ENCODE measurements at places on chromosomes 5 and 9.
A peak's percentile ranks its signal among the peaks of the same experiment; 100 is the strongest.

DNA sequence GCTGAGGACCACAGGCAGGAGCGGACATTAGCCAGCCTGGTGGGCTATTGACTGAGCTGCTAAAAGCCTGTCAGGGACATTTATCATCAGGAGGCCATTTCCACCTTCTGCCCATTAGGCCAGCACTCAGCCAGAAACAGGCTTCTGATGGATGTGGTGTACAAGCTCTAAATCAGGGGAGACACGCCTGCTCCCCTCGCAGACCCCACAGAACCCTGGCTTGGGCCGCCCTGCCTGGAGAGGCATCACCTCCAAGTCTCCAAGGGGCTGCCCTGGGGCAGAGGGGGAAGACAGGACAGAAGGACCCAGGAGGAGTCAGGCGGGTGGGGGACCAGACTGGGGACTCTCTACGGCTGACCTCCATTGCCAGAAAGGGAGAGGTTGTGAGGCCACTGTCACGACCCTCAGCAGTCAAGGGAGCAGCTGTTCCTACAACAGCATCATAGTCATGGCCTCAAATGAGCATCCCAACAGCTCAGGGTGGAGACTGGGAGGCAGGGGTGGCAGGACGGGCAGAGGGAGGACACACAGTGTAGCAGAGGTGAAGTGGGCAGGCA is 24.0 kb upstream of the TRIM14 start:
- DNase-seq, result no peak
- H3K4me3 ChIP-seq, result no peak overlapping the region
- peaks cover 4% of the 10 kb centered on the region for H3K36me3 ChIP-seq
- H3K27me3 ChIP-seq, result no peaks in the 10 kb centered on the region
- no peak overlapping the region for H3K27ac ChIP-seq

DNA sequence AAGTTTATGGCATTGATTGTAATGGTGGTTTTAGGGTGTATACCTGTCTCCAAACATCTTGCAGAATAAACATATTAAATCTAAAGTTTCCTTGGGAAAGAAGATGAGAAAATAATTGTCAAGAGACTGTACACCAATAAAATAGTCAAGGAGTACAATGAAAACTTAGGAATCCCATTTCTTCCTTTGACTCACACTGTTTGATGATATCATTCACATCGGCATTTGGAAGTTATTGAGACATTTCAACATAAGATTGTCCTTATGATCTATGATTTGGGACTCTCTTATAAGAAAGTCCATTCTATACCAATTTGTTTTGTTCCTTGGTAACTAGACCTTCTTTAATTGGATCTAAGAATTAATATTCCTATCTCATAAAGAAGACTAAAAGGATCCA is 482.7 kb downstream of the RAB3C start:
- DNase-seq, result no peak
- no peak overlapping the region for H3K4me3 ChIP-seq

GRCh38 chr5:135975122-135975521 is 20.3 kb upstream of the LECT2 start:
- no peak overlapping the region for H3K27ac ChIP-seq
- no peak for DNase-seq

DNA sequence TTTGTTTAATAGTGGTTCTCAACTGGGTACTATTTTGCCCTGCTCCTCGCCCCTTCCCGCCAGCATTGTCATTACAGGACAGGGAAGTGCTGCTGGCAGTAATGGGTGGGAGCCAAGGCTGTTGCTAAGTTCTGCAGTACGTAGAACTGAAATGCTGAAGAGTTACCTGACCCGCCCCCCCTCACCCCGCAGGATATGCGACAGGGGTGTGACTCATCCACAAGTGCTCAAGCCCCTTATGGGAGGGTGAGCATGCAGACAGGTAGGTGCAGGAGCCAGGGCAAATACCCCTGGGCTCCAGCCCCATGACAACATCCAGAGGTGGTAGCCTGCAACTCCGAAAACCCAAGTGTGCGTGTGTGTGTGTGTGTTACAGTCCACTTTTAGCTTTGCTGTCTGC is 35.7 kb downstream of the LRRC70 start:
- peak overlapping the region; percentile 25 for H3K4me3 ChIP-seq
- H3K36me3 ChIP-seq, result peaks cover 38% of the 10 kb centered on the region
- no peak for DNase-seq
- H3K27ac ChIP-seq, result no peak overlapping the region

GRCh38 chr5:38528162-38528703 is 28.2 kb downstream of the LIFR start:
- DNase-seq, result no peak
- H3K27ac ChIP-seq, result no peak overlapping the region
- peaks cover 3% of the 10 kb centered on the region for H3K27me3 ChIP-seq
- H3K4me3 ChIP-seq, result no peak overlapping the region
- peaks cover 15% of the 10 kb centered on the region for H3K4me1 ChIP-seq
- peaks cover 27% of the 10 kb centered on the region for H3K36me3 ChIP-seq

- H3K27me3 ChIP-seq, result no peaks in the 10 kb centered on the region
- peaks cover 19% of the 10 kb centered on the region for H3K4me1 ChIP-seq
- H3K4me3 ChIP-seq, result no peak overlapping the region
- peaks cover 12% of the 10 kb centered on the region for H3K36me3 ChIP-seq
- peak overlapping the region; percentile 81 for H3K27ac ChIP-seq
These were observed 17.8 kb downstream of the CTNNA1 start for GRCh38 chr5:138770977-138771376.

- H3K27ac ChIP-seq, result peak overlapping the region; percentile 81
- peaks cover 26% of the 10 kb centered on the region for H3K4me1 ChIP-seq
- DNase-seq, result no peak
- peaks cover 31% of the 10 kb centered on the region for H3K36me3 ChIP-seq
- H3K27me3 ChIP-seq, result peaks cover 3% of the 10 kb centered on the region
- no peak overlapping the region for H3K4me3 ChIP-seq
These were observed 107.4 kb downstream of the ZNF462 start for GRCh38 chr9:106970219-106970975.

- no peak overlapping the region for H3K4me3 ChIP-seq
- H3K36me3 ChIP-seq, result no peaks in the 10 kb centered on the region
- no peak overlapping the region for H3K27ac ChIP-seq
These were observed 333.3 kb upstream of the GRIA1 start for GRCh38 chr5:153157156-153157555.

DNA sequence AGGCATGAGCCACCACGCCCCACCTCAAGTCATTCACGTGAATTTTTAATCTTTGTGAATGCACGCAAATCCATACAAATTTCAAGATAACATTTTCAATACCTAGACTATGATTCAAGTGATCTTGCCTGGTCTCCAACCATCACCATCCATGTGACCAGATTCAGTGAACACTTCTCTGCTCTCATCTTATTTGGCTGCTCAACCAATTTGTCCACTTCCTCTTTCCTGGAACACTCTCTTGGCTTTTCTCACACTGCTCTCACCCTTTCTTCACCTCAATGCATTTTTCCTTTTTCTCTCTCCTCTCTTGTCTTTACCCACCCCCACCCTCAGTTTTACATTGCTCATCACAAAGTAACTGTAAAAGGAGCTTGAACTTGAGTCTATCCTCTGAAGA is 354.7 kb upstream of the KIF2A start:
- no peaks in the 10 kb centered on the region for H3K36me3 ChIP-seq
- H3K27me3 ChIP-seq, result peaks cover 2% of the 10 kb centered on the region
- no peaks in the 10 kb centered on the region for H3K4me1 ChIP-seq

DNA sequence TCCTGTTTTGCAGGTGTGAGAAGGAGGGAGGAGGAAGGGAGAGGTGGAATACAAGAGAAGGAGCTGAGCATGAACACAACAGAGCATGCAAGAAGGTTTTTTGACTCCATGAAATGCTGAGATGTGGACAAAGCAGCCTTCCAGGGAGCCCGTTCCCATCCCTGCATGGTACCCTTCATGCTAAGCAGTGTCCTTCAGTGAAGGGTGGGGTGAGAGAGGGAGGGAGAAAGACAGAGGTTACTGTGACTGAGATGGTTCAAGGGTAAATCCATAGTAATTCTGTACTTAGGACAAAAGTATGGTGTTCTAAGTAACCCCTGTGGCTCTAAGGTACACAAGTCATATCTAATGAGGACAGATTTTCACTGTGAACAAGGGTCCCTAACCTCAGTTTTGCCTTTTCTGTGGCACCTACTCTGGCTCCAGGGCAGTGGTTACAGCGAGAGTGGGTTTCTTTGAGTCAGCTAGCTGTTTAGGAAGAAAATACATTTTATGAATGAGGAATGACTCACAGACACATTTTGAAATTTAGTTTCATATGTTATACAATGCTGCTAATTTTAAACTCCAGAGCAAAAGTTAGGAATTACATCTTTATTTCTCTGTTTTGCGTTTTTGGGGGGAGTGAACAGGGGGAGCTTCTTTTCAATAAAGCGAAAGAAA is 184.9 kb upstream of the SLC12A2 start:
- no peaks in the 10 kb centered on the region for H3K27me3 ChIP-seq
- H3K27ac ChIP-seq, result no peak overlapping the region
- H3K4me1 ChIP-seq, result no peaks in the 10 kb centered on the region
- no peak overlapping the region for H3K4me3 ChIP-seq
- no peak for DNase-seq
- no peaks in the 10 kb centered on the region for H3K36me3 ChIP-seq

DNA sequence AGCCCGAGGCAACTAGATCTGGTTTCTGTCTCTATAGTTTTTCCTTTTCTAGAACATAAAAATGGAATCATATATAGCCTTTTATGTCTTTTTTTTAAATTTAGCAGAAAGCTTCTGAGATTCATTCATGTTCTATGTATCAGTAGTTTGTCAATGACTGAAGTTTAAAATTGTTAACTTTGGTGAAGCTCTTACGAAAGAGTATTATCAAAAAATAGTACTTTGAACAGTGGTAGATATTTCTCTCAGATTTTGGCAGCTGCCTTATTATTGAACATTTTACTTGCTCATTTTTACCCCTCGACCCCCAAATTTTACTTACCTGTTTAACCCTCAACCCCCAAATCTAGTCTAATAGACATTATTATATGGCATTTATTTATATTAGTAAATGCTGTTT is 10.2 kb downstream of the NIPBL start:
- H3K4me3 ChIP-seq, result no peak overlapping the region
- H3K4me1 ChIP-seq, result peaks cover 7% of the 10 kb centered on the region
- H3K36me3 ChIP-seq, result peaks cover 10% of the 10 kb centered on the region
- H3K27me3 ChIP-seq, result peaks cover 3% of the 10 kb centered on the region
- no peak for DNase-seq

- peak overlapping the region; percentile 96 for H3K4me3 ChIP-seq
- no peak overlapping the region for H3K27ac ChIP-seq
- H3K4me1 ChIP-seq, result peaks cover 22% of the 10 kb centered on the region
These were observed 647 bp downstream of the SMARCA2 start for GRCh38 chr9:2015581-2016407.

- peaks cover 7% of the 10 kb centered on the region for H3K36me3 ChIP-seq
- no peak for DNase-seq
- peaks cover 21% of the 10 kb centered on the region for H3K4me1 ChIP-seq
- H3K27me3 ChIP-seq, result peaks cover 5% of the 10 kb centered on the region
- no peak overlapping the region for H3K4me3 ChIP-seq
These were observed 91.6 kb downstream of the ZSWIM6 start for GRCh38 chr5:61423487-61424145.

DNA sequence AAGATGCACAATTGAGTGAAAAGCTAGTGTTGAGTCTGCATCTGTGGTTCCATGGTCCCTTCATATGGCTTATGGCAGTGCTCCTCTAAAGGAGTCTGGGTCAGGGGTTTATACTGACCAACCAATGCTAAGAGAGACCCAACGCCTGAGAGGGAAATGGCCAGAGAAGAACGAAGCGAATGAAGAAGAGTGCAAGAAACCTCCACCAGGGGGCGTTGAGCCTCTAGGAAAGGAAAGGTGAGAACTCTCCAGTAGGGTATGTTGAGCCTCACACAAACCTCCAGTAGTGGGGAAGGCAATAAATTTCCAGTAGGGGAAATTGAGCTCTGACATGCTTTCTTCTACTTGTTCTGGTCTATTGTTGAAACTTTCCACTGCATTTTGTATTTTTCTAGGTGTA is 470.6 kb downstream of the PRDM9 start:
- H3K27me3 ChIP-seq, result no peaks in the 10 kb centered on the region
- peaks cover 10% of the 10 kb centered on the region for H3K36me3 ChIP-seq
- H3K27ac ChIP-seq, result no peak overlapping the region
- no peak overlapping the region for H3K4me3 ChIP-seq
- no peaks in the 10 kb centered on the region for H3K4me1 ChIP-seq

GRCh38 chr5:172816925-172817562 is 17.0 kb upstream of the ERGIC1 start:
- H3K36me3 ChIP-seq, result no peaks in the 10 kb centered on the region
- peaks cover 10% of the 10 kb centered on the region for H3K4me1 ChIP-seq
- no peak overlapping the region for H3K27ac ChIP-seq
- H3K4me3 ChIP-seq, result no peak overlapping the region
- DNase-seq, result no peak

- peaks cover 1% of the 10 kb centered on the region for H3K27me3 ChIP-seq
- peaks cover 12% of the 10 kb centered on the region for H3K4me1 ChIP-seq
- H3K36me3 ChIP-seq, result peaks cover 45% of the 10 kb centered on the region
- H3K4me3 ChIP-seq, result peak overlapping the region; percentile 31
These were observed 45.6 kb downstream of the COL15A1 start for GRCh38 chr9:98989036-98990000.

DNA sequence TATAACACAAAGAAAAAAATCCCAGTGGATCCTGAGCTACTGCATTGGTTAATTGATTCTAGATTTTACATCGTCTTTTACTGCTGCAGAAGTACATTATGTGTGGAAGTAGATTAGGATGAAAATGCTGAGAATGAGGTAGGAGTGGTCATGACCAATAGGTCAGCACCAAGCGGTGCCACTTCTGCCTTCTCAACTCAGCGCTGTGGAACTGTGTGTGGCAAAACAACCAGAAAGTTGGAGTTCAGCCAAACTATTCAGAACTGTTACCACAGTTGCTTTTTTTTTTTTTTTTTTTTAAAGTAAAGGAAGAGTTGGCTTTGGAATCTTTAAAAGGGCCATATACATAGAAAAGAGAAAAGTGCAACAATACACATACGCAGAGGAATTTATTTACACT is 24.2 kb downstream of the POU5F2 start:
- H3K4me1 ChIP-seq, result no peaks in the 10 kb centered on the region
- H3K27ac ChIP-seq, result no peak overlapping the region
- no peaks in the 10 kb centered on the region for H3K36me3 ChIP-seq
- DNase-seq, result no peak
